8988T (cell line): ENCODE measurements at places on chromosomes 16 and 17.

DNA sequence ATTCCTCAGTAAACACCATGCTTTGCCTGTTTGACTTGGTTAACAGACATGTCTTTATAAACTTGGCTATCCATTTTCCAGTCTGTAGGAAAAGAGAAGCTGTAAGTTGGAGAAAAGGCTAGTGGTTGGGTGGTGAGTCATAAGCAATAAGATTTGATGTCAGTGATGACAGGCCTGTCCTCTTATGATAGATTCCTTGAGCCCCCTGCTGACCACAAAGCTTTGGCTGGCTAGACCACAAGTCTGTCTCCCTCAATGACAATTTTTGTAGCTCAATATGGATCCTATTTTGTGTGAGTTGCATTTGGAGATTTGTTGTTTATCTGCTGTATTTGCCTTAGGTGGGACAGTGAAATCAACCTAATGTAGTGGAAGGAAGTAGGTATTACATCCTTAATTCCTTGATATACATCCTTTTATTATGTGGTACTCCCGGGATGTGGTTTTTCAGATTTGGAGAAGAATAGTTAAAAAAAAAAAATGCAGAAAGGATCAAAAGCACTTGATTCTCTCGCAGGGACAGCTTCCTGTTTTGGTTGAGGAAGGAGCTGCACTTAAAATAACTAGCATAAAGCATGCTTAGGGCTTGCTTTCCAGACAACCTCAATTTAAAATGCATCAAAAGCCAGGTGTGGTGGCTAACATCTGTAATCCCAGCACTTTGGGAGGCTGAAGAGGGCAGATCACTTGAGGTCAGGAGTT, 67.4 kb downstream of the SIAH1 start:
- no peak for DNase-seq

- no peak for DNase-seq
Observed at GRCh38 chr16:47725188-47725695, 264.1 kb downstream of the PHKB start.

DNA sequence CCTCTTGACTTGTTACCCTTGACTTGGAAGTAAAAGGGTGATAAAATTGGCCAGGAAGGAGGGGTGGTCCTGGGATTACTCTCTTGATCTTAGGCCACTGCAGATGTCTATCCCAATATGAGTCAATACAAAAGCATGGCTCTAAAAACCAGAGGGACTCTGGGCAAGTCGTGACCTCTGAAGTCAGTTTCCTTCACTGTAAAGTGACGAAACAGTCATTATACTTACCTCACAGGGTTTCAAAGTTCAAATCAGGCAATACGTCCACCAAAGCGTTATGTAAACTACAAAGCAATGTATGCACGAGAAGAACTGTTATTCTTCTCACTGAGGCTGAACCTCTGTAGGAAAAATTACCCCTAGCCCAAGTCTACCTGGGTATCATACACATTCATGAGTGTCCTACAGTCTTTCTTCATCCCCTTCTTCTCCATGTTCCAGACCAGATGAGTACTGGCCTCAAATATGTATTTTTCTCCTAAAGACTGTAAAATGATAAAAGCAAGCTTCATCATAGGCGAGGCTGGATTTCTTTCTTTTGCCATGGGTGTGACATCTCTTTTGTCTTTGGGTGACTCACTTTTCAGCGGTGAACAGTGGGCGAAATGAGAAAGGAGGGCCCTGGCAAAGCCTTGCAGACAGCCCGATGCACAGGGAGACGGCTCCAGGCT, 34.5 kb upstream of the CLEC18B start:
- DNase-seq, result no peak

DNA sequence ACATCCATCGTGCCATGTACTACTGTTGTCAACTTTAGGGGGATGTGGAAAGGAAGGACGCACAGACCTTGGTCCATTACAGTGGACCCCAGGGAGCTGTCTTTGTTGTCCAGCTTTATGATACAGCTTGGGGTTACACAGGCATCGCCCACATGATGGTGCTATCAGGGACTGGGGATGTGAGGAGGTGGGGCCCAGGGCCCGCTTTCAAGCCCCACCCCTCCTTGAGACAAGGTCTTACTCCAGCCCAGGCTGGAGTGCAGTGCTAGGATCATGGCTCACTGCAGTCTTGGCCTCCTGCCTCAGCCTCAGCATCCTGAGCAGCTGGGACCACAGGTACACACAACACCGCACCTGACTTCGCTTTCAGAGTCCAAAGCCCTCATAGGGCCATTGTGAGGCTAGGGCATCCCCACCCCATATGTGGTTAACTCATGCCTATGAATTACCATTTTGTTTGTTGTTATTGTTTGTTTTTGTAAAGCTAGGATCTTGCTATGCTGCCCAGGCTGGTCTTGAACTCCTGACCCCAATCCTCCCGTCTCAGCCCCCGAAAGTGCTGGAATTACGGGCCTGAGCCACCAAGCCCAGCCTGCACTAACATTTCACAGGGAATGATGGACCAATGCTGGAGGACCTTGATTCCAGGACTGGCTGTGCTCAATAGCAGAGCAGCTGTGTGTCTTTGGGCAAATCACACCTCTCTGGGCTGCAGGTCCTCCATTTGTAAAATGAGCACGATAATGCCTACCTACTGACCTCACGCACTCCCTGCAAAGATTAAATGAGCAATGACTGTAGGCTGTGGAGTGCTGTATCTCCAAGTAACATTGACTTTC, 17.2 kb downstream of the ST3GAL2 start:
- no peak for DNase-seq

GRCh38 chr17:56475116-56475515, 118.4 kb upstream of the NOG start:
- DNase-seq, result no peak

DNA sequence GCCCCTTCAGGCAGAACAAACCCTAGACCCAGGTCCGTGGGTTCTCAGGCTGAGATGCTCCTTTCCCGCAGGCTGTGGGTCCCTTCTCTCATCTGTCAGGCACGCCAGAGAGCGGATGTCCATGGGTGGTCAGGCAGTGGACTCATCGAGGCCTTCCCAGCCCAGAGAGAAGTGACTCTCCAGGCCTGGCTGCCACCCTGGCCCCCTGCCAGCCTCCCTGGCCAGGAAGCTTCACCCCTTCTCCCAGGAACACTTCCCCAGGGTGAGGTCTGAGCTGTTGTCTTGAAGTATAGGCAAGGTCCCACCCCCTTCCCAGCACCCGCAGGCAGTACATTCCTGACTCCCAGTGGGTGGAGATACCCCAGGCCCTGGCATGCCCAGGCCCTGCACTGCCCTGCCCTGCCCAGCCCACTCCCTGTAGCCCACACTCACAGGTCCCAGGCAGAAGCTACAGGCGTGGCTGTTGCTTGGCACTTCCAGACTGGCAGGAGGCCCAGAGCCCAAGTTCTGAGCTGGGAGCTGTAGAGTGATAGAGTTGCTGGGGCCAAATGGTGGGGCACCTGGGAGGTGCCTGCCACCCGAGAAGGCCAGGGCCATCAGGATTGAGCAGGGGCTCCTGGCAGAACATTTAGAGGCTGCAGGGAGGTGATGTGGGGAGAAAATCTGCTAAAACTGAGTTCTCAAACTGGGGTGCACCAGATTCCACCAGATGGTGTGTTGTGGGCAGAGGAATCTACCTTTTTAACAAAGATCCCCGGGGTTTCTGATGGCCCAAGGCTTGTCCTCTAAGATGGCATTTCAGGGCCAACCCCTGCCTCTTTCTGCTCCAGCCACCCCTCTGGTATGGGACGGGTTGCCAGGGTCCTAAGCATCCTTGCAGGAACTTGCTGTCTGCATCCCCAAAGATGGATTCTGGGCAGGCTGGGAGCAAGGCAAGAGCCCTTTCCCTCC, 6.7 kb downstream of the ITGA3 start:
- peak; percentile 91 for DNase-seq

DNA sequence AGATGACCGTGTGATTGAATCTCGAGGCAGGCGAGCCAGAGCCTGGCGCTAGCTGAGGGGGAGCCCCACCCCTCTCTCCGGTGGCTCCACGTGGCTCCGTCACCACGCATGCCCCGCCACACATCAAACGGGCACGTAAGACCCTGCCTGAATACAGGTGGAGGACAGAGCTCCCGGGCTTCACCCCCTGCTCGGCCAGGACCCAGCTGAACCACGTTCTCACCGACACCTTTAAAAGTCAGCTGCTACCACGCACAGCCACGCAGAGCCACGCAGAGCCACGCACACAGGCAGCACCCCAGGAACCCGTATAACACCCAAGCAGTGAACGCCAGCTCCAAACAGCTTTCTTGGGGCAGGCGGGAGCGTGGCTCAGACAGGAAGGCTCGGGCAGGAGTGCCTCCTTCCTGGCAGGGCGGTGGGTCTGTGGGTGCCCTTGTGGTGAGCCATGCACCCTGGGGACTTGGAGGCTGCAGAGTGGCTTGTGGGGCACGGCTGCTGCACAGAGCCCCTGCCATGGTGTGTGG, 4.4 kb downstream of the TMEM204 start:
- no peak for DNase-seq

- DNase-seq, result no peak
Observed at GRCh38 chr17:37650419-37651003, 7.3 kb upstream of the DDX52 start.

GRCh38 chr17:40361063-40361924, 3.2 kb downstream of the GJD3 start:
- no peak for DNase-seq

DNA sequence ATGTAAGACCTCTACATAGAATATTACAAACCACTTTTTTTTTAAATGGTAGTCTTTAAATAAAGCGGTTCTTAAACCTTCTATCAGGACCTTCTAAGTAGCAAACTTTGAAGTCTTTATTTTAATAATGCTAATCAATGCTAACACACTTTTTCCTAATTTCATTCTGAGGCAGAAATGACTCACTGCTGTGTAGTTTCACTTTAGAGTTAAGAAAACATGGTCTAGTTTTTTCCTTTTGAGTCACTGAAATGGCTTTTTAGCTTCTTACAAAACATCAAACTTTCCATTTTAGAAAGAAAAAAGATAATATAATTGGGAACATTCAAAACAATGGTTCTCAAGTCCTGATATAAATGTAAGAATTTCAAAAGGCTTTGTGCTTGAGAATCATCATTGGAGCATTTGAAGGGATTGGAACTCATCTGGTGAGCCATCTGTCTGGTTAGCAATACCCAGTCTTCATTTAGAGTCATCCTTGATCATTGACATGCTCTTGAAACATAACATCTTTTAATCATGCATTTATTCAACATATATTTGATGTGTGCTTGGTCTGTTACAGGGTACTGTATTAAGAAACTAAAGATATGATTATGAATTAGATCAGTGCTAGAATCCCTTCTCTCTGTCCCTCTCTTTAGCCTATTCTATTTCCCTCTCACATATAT, 258.3 kb upstream of the MON1B start:
- DNase-seq, result no peak

DNA sequence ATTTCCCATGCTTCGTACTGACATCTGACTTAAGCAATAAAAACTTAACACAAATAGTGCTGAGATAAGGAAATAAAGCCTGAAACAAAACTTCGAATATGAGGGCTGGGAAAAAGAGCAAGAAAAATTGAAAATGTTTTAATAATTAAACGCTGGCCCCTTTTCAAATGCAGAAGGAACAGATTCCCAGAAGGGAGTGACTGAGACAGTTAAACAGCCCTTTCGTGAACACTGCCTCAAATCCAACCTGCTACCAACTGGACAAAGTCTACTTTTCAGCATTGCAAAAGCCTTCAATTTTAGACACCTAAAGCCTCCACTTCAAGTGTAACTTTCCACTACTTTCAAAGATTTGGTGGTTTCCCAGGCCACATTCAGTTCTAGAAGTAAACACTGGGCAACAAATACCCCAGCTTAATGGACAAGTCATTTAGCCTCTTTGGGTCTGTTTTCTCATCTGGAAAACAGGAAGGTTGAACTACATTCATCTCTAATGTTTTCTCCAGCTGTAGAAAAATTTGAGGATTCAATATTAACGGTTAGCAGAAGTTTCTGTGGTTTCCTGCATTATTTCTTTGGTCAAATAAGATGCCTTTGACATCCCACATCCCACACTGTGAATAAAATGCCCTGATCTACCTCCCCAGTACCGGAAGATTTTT, 11.8 kb downstream of the RFFL start:
- DNase-seq, result no peak

- DNase-seq, result peak; percentile 95
Observed at GRCh38 chr16:67993207-67994039, 5.9 kb downstream of the DPEP2 start.

- no peak for DNase-seq
Observed at GRCh38 chr17:78089576-78090281, 38.8 kb downstream of the TMC6 start.

- DNase-seq, result no peak
Observed at GRCh38 chr17:59108400-59109102, 1.9 kb upstream of the TRIM37 start.

GRCh38 chr16:19400711-19401110, 17.0 kb upstream of the TMC5 start:
- no peak for DNase-seq

DNA sequence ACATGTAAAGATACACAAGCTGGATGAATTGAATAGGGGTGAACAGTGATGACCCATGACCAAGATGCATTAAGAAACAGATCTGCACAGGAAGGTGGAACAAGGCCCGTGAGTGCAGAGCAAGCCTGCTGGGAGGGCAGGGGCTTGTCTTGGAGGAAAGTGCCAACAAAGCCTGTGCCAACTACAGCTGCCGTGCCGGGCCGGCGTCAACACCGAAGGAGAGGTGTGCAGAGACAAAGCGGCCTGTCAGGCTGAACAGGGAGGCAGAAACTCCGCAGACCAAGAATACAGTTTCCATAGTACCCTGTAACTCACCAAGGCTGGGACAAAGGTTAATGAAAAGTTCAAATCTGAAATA, 46.7 kb downstream of the ANKRD11 start:
- no peak for DNase-seq

GRCh38 chr16:3158026-3158509, 23.2 kb downstream of the ZNF213 start:
- no peak for DNase-seq

- peak; percentile 4 for DNase-seq
Observed at GRCh38 chr17:17343896-17344506, 40.8 kb downstream of the NT5M start.

GRCh38 chr17:40014375-40014980, 762 bp upstream of the CSF3 start:
- DNase-seq, result no peak

GRCh38 chr17:35876534-35876933, 3.6 kb downstream of the CCL5 start:
- DNase-seq, result no peak

DNA sequence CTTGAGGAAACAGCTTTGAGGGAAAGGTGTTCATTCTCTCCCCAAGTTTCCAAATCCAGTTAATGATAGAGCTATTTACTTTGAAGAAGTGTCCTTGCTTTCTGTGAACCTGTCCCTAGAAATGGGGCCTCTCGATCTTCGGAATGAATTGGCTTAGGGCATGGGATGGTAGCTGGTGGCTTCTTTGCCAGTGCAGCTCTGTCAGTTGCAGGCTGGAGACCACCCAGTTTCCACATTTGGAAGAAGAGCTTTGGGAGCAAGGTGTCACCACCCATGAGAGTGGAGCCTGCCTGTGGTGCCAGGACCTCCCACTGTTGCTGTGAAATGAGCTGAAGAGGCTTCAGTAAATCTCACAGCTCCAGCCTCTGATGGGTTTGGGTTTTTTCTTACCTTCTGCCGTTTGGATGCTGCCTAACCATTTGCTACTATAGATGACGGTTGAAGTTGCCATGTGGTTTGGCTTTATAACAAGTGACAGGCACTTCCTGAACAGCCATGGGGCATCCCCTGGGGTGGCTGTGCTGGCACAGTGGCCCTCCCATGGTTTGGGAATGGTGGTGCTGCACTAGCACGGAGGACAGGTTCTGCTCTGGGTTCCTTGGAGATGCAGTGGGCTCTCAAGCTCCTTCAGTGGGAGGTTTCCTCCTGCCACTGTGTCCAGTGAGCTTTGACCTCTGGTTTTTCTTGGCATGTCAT, 19.5 kb upstream of the SLC5A10 start:
- DNase-seq, result no peak
